ENCODE measurements at places on chromosomes 1 and 21. TPM values are rescaled to one million over a fixed set of nuclear protein-coding genes. Genes with fewer than 3 reads are reported as not detected.

GRCh38 chr1:120178799-120179756 is 2.8 kb upstream of the SEC22B start:
- H3K4me1 ChIP-seq: peaks cover 13% of the 10 kb centered on the region
- peak overlapping the region; percentile 78 for H3K27ac ChIP-seq
- no peaks in the 10 kb centered on the region for H3K36me3 ChIP-seq
- H3K4me3 ChIP-seq: peak overlapping the region; percentile 37
- no peaks in the 10 kb centered on the region for H3K27me3 ChIP-seq

- no peak overlapping the region for H3K4me3 ChIP-seq
- no peaks in the 10 kb centered on the region for H3K36me3 ChIP-seq
- no peak overlapping the region for H3K27ac ChIP-seq
- no peak for DNase-seq
- H3K4me1 ChIP-seq: no peaks in the 10 kb centered on the region
Measured at GRCh38 chr1:36520056-36520455, 37.3 kb upstream of the CSF3R start.

DNA sequence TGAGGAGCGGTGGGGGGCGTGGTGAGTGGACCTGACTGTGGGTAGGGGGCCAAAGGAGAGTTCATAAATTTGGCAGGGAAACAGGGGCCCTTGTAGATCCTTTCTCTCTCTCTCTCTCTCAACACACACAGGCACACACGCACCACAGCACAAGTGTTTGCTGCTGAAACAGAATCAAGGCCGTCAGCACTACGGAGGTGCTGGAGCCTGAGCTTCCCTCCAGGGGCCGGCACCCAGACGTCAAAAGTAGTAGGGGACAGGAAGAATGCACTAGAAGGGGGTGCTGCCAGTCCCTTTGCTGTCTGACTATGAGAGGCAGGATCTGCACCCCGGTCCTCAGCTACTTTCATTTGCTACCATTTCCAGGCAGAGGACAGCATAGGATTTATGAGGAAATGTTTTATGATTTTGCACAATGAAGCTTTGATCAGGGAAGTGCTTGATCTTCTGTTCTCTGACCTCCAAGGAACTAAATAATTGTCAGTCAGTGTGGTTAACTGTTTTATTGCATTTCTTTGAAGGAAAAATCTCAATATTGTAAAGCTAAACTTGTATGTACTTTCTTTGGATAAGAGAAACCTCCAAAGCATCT is 74.3 kb upstream of the FAM3B start:
- DNase-seq: no peak
- H3K4me1 ChIP-seq: peaks cover 3% of the 10 kb centered on the region
- H3K4me3 ChIP-seq: no peak overlapping the region
- peaks cover 6% of the 10 kb centered on the region for H3K36me3 ChIP-seq
- H3K27me3 ChIP-seq: no peaks in the 10 kb centered on the region
- H3K27ac ChIP-seq: no peak overlapping the region

DNA sequence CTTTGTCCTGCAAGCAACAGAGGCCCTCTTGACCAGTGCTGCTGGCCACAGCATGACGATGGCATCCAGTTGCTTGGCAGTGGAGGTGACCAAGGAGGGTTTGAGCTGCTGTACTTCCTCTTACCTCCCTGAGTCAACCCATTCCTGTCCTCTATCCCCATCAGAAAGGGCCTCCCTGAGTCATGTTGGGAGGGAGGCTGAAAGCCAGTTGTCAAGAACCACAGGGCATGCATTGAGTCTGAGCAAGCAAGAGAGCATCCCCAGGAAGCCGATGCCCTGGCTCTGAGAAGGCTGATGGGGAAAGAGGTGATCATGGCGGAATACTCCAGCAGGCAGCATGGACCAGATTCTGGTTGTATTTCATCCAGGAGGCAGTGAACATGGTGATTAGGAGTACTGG is 69.6 kb downstream of the LACTBL1 start:
- no peaks in the 10 kb centered on the region for H3K4me1 ChIP-seq
- H3K27me3 ChIP-seq: no peaks in the 10 kb centered on the region
- peaks cover 7% of the 10 kb centered on the region for H3K36me3 ChIP-seq
- no peak overlapping the region for H3K27ac ChIP-seq
- H3K4me3 ChIP-seq: no peak overlapping the region

DNA sequence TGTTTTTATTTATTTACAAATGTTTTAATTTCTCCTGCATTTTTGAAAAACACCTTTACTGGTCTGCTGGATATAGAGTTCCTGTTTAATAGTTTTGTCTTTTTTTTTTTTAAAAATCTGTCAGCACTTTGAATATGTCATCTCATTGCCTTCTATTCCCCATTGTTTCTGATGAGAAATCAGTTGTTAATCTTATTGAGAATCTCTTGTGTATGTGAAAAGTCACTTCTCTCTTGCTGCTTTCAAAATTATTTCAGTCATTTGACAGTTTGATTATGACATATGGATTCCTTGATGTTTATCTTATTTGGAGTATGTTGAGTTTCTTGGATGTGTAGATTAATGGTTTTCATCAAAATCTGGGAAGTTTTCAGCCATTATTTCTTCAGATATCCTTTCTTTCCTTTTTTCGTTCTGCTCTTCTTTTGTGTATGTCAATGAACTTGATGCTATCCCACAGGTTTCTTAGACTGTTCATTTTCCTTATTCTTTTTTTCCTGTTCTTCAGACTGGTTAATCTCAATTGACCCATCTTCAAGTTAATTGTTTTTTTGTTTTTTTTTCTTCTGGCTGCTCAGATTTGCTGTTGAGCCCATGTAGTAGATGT is 51.2 kb upstream of the CCDC190 start:
- no peaks in the 10 kb centered on the region for H3K27me3 ChIP-seq
- H3K4me3 ChIP-seq: no peak overlapping the region
- no peak for DNase-seq
- no peak overlapping the region for H3K27ac ChIP-seq
- no peaks in the 10 kb centered on the region for H3K36me3 ChIP-seq
- H3K4me1 ChIP-seq: peaks cover 22% of the 10 kb centered on the region

GRCh38 chr1:51623025-51623424 is 6.1 kb downstream of the OSBPL9 start:
- H3K27me3 ChIP-seq: no peaks in the 10 kb centered on the region
- H3K27ac ChIP-seq: no peak overlapping the region
- H3K4me3 ChIP-seq: no peak overlapping the region
- no peaks in the 10 kb centered on the region for H3K36me3 ChIP-seq
- H3K4me1 ChIP-seq: peaks cover 9% of the 10 kb centered on the region
- DNase-seq: no peak

DNA sequence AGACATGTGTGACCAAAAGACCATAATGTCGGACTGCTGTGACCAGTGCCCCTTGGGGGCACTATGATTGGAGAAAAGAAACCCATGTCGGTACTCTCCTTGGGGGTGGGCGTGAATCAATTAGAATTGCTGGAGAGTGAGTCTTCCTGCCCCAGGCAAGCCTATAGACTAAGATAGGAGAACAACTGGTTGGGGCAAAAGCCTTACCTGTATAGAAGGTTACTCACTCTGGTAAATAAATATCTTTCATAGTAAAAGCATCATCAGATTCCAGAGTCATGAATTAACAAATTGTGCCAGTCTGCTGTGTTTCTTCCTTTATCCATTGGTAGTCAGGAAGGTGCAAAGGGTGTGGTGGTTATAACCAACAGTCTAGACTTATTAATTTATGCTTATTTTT is 2.9 kb upstream of the PTGFRN start:
- peaks cover 3% of the 10 kb centered on the region for H3K27me3 ChIP-seq
- H3K36me3 ChIP-seq: no peaks in the 10 kb centered on the region
- no peak for DNase-seq
- H3K4me1 ChIP-seq: peaks cover 18% of the 10 kb centered on the region
- no peak overlapping the region for H3K4me3 ChIP-seq
- H3K27ac ChIP-seq: no peak overlapping the region

The RAB42 gene
- 2.1 TPM for total RNA-seq

The PCBP3 gene
- 2.5 TPM for total RNA-seq

The SNRPE gene
- 122 TPM for total RNA-seq

The TMEM52 gene
- 0.84 TPM for total RNA-seq

The LMX1A gene
- total RNA-seq: not detected
